ENCODE measurements at places on chromosomes 16 and 17.

DNA sequence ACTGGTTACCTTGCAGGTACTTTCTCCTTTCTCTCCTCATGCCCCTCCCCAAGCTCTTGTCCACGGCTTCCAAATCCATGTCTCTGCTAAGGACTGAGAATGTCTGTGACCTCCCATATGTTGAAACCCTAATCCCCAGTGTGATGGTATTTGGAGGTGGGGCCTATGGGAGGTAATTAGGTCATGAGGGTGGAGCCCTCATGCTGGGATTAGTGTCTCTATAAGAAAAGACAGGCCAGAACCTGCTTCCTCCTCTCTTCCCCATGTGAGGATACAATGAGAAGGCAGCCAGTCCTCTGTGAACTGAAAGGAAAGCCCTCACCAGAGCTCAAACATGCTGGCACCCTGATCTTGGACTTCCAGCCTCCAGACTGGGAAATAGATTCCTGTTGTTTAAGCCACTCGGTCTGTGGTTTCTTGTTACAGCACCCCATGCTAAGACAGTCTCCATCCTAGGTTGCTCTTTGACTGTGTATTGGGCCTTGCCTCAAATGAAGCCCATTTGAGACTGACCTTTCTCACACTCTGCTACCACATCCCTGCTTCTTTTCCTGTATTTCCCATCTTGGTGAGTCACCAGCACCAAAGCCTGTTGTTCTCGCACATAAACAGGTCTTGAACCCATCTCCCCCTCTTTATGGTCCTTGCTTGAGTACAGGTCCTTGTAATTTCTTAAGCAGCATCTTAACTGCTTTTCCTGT lies 135.0 kb downstream of the CDK5R1 start:
- DNase-seq: no peak

GRCh38 chr17:56812901-56813388 lies 20.8 kb downstream of the C17orf67 start:
- DNase-seq: no peak

GRCh38 chr17:43599835-43600234 lies 53.7 kb upstream of the ETV4 start:
- DNase-seq: no peak

GRCh38 chr16:19701091-19701490 lies 16.9 kb downstream of the KNOP1 start:
- no peak for DNase-seq

- no peak for DNase-seq
Measured at GRCh38 chr16:23690771-23691482, 12.2 kb downstream of the PLK1 start.

GRCh38 chr17:40092581-40092980 lies 7.8 kb downstream of the NR1D1 start:
- DNase-seq: no peak

DNA sequence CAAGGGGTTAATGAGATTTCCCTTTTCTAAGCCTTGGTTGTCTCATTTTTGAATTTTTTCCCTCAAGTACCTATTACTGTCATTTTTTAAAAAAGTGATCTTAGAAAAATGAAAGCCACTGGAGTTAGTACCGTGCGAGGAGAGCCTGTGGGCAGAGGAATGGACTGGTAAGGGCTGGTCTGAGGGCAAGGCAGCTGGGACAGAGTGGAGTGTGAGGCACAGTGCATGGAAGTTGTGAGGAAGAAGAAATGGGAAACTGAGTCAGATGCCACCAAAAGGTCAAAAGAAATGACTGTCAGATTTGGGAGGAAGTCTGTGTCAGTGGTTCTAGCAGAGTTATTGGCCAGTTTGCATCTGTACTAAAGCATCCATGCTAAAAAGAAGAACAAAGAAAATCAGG lies 8.2 kb downstream of the RASD1 start:
- no peak for DNase-seq

DNA sequence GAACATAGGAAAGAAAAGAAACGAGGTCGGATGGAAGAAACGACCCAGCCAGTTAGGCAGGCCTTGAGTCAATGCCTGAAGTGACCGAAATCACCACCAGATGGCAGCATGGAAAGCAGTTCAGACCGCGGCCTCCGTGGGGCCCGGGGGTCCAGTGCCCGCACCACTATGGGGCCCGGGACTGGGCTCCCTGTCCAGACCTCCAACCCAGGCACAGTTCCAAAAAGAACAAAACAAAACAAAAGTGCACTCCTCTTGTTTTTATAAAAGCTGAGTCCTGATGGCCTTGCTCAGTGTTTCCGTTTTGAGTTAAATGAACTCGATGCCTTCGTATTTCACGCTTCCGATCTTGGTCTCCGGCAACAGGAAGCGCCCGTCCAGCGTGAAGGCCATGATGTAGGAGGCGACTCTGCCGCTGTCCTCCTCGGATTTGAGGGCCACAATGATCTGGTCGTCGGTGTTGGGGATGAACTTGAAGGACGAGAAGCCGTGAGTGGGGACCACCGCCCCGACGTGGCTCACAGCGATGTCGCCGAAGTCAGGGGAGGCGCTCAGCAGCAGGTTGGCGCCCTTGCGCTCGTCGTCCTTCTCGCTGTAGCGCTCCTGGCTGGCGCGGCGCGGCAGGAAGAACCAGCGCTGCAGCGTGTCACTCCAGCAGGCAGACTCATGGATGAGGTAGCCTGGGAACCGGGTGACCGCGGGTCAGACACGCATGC lies 13.7 kb upstream of the LGALS3BP start:
- peak; percentile 58 for DNase-seq

DNA sequence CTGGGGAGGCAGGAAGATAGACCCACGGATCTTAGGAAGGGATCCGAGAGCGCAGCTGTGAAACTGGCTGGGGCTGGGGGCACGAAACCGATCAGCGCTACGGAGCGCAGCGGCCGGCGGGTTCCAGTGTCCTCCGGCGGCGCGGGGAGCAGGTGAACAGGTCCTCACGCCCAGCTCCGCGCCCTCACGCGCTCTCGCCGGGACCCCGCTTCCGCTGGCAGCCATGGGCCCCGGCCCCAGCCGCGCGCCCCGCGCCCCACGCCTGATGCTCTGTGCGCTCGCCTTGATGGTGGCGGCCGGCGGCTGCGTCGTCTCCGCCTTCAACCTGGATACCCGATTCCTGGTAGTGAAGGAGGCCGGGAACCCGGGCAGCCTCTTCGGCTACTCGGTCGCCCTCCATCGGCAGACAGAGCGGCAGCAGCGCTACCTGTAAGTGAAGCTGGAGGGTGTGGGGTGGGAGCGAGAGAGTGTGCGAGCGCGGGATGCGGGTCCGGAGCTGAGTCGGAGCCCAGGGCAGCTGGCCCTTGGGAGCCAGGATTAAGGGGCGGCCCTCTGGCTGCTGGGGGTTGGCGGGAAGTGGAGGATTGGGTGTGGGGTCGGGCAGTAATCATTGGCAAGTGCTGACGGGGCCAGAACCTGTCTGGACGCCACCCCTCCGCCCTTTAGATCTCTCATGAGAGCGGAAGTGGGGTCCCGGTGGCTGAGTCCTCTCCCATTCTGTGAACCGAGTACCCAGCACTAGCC lies 479 bp downstream of the ITGA3 start:
- DNase-seq: peak; percentile 79

DNA sequence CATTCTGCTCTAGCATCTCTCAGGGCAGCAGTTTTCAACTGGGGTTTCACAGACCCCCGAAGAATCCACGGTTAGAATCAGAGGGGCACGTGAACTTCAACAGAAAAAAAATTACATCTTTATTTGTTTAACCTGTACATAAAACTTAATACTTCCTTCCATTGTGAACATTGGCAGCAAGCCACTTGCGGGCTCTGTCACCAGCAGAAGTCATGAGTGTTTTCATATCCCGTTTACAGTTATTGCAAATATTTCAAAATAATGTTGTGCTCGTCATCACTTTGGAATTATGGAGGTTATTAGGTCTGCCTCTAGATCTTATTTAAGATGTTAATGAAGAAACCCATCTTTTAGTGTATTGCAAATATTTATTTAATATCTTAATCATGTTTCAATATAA lies 109.8 kb downstream of the SDR42E1 start:
- DNase-seq: no peak
